Fibroblast of skin of scalp (primary cell): ENCODE measurements at places on chromosomes 13 and 19.

DNA sequence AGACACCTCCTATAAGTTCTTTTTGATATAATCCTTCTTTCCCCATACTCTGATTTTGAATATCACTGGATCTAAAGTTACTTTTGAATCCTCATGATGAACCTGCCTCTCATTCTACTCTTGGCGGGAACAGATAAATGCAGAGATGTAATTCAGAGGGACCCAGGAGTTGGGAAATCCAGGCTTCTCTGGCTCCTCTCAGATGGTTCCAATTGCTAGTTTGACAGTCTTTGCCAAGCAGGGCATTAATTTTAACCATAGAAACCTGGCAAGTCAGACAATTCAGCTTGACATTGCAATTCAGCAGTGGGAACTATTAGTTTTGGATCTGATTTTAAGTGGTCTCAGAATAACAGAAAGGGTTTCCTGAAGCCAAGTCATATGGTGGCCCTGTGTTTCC, 67.3 kb upstream of the KLF12 start:
- DNase-seq: no peak

- no peak for DNase-seq
These were observed 253.5 kb downstream of the LHFPL6 start for GRCh38 chr13:39349391-39349960.

DNA sequence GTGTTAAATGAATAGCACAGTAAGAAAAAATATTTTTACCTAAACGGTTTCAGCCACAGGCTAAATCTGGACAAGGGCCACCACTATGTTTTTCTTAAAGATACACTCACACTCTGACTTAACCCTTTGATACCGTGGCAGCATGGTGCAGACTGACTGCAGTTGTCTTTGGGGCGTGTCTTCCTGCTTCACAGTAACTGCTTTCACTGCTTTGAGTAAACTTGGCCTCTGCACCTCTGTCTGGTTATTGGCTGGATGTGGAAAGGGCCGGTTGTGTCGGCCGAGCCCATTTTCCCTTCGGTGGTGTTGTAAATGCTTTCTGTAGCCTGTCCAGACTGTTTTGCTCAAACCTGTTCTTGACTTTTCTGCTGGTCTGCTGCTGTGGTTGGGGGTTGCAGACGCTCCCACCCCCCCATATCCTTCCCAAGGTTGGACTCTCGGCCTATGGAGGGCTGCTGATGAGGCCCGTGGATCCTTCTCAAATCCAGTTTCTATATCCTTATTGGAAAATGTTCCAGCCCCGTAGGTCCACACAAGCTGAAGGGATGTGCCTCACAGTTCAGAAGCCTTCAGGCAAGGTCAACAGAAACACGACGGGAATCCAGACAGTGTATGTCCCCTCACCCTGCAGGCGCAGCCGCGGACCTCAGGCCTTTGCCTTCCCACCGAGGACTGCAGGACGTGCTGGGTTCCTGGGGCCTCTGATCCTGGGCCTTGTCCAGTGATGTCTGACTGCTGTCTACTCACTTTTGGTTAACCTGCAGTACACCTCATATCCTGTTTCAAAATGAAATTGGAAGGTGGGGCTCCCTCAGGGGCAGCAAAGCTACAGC, 90.2 kb upstream of the RNF113B start:
- DNase-seq: no peak

DNA sequence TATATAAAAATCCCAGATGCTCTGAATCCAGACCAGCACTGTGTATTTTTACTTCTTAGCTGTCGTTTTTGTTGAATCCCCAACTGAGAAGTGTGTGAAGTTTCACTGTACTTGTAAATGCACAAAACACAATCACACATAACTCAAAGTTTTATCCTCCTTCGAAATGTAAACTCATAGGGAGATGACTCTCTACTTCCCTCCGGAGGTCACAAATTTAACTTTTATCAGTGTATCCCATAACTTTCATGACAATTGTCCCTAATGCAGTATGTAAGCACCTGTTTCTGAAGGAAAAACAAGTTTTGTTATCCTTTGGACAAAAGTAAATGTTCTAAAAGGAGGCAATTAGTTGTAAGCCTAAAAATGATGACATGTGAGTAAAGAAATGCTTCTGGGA, 665.0 kb upstream of the SLITRK6 start:
- DNase-seq: peak; percentile 5

DNA sequence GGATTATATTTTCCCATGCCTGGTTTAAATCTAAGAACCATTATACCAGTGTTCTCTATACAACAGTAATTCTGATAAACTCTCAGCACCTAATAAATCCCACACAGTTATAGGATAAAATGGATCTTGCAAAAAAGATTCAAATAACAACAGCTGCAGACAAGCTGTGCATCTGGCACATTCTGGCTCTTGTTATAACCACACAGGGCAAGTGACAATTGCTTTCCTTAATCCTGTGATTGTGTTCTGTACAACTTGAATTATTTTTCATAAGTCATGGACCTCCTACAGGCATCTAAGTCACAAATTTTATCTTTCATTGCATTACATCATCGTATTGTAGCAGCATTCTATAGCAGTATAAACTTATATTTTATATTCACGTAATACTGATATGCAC, 948.3 kb downstream of the SLITRK1 start:
- peak; percentile 14 for DNase-seq

- no peak for DNase-seq
These were observed 1336.1 kb downstream of the PCDH9 start for GRCh38 chr13:65894049-65894448.

DNA sequence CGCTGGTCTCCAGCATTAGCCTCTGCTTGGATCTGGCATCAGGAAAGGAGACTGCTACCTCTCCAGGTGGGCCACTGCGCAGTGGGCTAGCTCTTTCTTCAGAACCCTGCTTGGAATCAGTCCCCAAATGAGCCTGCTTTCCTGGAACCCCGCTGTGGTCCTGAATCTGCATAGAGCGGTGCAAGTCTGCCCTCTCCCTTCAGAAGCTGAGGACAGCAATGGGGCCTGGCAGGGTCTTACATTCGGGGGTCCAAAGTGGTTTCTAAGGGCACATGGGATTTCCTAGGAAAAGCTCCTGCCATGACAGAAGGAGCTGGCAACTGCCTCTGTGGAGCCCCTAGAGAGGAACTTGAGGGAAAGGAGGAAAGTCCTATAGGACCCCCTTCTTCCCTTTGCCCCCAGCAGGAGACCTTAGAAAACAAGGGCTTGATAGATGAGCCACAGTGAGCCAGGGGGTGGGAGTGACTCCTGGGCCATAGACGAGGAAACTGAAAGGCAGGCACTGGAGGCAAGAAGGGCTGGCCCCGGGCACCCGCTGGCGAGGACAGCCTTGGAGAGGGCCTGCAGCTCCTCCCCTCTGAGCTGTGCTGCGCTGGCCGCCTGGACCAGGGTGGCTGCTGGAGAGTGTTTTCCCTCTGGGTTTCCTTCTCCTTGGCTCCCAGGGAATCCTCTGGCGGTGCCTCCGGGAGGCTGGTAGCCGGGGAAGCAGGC, 1.4 kb upstream of the VSTM2B start:
- DNase-seq: no peak

- DNase-seq: peak; percentile 47
These were observed 79.0 kb upstream of the SLC7A1 start for GRCh38 chr13:29674532-29674931.

GRCh38 chr19:53521373-53522202, 16.4 kb upstream of the ZNF331 start:
- no peak for DNase-seq

DNA sequence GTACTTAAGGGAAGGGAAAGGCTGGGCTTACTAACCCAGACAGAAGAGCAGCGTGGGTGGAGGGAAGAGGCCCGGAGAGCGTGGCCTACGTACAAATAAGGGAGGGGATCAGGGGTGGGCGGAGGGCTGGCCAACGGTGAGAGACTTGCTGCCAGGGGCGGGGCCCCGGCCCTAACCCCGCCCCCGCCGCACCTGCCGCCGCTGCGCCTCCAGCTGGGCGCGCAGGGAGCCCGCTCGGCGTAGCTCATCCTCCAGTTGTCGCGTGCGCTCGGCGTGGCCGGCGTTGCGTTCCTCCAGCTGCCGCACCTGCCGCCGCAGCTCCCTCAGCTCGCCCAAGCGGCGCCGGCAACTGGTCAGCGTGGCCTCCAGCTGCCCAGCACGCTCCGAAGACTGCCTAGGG, 5.7 kb downstream of the HOOK2 start:
- DNase-seq: no peak

GRCh38 chr19:47756953-47757608, 11.7 kb downstream of the NOP53 start:
- DNase-seq: no peak

- DNase-seq: peak; percentile 84
These were observed 31.2 kb downstream of the NLRP12 start for GRCh38 chr19:53792721-53793433.

DNA sequence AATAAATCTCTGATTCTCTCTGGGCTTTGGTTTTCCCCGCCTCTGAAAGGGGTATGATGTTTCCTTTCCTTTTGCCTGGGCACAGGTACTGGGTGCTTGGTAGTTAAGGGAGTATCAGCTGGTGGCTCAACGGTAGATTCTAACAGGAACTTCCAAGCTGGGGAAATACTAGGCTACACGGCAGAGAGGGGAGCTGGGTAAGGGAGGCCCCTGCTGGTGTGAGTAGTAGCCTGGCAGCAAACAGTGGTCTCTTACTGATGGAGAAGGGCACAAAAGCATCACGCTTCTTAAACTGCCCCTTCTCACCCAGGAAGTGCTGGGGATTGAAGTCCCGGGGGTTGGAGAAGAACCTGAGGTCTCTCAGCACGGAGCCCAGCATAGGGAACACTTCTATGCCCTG, 26.9 kb upstream of the CYP2A7 start:
- DNase-seq: no peak

GRCh38 chr19:15108145-15108844, 1.1 kb downstream of the SYDE1 start:
- DNase-seq: peak; percentile 38

GRCh38 chr13:113671066-113672001, 4.3 kb downstream of the GRK1 start:
- no peak for DNase-seq

DNA sequence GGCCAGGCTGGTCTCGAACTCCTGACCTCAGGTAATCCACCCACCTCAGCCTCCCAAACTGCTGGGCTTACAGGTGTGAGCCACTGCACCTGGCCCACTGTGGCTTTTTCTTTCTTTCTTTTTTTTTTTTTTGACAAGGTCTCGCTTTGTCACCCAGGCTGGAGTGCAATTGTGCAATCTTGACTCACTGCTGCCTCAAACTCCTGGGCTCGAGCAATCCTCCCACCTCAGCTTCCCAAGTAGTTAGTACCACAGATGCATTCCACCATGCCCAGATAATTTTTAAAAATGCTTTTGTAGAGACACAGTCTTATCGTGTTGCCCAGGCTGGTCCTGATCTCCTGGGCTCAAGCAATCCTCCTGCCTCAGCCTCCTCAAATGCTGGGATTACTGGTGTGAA, 12.1 kb upstream of the FCGBP start:
- DNase-seq: no peak

DNA sequence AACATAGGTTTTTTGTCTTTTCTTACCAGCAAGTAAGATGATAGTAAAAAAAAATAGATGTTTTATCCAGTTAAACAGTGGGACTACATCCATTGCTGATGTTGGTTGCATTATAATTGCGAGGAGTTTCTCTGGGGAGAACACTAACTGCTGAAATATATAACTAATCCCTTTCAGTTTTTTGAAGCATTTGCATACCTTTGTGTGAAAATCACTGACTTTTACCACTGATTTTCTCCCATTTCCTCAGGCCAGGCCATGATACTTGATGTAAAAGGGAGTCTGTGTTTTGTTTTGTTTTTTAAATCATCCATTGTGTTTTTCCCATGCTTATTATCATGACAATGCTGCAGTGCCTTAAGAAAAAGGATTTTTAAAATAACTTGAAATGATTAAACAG, 699.5 kb downstream of the PCDH9 start:
- DNase-seq: peak; percentile 37

DNA sequence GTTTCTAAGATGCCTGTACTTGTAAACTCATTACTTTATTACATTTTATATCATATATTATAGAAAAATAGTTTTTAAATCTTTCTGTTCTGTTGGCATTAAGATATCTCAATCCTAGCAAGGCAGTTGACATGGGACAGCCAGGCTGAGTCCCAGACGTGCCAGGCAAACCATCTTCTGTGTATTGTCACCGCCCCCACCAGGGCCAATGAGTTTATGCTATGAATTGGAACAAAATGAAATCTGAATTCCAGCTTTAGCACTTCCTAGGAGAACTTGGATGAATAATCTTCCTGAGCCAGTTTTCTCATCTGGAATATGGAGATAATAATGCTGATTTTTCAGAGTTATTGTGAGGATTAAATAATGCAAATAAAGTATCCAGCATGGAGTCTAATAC, 79.9 kb upstream of the GSX1 start:
- peak; percentile 6 for DNase-seq

DNA sequence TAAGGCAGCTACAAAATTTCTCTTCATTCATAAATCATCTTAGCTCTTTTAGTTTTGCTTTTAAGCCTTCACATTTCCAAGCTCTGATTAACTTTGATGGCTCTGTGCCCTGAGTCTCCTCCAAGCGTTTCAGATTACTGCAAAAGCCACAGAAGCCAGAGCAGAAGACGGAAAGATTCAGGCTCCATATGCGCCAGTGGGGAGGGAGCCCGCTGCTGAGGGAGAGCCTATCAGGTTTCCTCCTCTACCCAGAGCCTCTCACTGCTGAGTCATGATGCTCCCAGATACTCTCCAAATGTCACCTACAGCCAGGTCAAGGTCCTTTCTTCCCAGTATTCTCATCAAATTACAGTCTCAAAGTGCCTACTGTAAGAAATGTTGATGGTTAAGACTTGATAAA, 193.6 kb downstream of the RAP2A start:
- peak; percentile 91 for DNase-seq

GRCh38 chr19:5971714-5972354, 6.1 kb downstream of the RANBP3 start:
- no peak for DNase-seq

DNA sequence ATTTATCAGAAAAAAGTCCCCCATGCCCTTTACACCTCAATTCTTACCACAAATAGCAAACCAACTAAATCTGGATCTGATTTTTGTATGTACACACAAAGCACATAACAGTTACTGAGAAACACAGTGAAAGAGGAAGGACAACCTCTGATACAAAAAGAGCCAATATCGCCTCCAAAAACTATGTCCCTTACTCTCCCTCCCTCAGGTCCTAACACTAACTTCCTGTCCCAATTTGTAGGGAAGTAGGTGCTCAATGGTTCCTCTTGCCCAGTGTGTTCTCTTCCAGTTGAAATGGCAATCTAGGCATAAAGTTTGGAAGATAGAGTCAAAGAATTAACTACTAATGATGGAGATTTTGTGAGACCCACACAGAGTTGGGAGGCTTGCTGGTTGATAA, 15.8 kb upstream of the FPR3 start:
- DNase-seq: no peak

- no peak for DNase-seq
These were observed 2.5 kb downstream of the ZNF552 start for GRCh38 chr19:57812226-57812625.

- no peak for DNase-seq
These were observed 481 bp downstream of the ALOX5AP start for GRCh38 chr13:30735872-30736175.

DNA sequence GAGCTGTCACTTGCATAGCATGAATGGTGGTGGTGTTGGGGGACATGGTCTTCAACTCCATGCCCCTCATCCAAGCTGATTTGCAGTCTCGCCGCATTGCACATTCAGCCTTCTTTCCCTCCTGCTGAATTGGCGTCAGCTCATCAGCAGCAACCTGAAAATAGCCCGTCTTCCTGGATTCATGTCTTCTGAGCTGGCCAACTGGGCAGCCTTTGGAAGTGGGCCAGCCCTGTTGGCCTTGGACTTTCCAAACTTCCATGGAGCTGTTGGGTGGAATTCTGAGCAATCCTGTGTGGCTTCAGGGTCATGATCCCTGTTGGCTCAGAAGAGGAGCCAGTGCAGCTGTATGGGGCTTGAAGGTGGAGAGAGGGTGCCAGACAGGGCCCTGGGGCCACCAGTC, 68.8 kb downstream of the ZNF536 start:
- no peak for DNase-seq
